ENCODE measurements at places on chromosomes 5 and 9.

GRCh38 chr9:134136996-134137299 is 1.1 kb downstream of the WDR5 start:
- no peak for DNase-seq

- no peak for DNase-seq
Observed at GRCh38 chr9:80873861-80874260, 815.5 kb downstream of the TLE1 start.

DNA sequence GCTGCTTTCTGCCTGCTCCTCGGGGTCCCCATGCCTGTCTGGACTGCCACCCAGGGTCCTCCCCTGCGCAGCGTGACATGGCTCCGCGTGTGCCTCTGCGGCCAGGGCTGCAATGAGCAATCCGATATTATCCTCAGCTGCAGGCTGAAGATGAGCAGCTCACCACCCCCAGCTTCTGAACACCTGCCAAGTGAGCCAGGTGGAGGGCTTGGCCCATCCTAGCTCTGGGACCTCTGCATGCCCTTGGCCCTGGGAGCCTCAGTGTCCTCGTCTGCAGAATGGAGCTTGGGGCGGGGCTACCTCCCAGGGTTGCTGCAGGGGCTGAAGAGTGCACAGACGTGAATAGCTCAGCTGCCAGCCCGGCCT is 4.1 kb upstream of the MYMK start:
- no peak for DNase-seq

GRCh38 chr5:119022017-119022745 is 33.8 kb upstream of the DTWD2 start:
- no peak for DNase-seq

Data from activated CD4-positive, CD25-positive, alpha-beta regulatory T cell treated with anti-CD3 and anti-CD28 coated beads, Interleukin-2, amount 50 U/mL, for 16 hours (primary cell).